EL (cell line): ENCODE measurements at places on chromosomes 5 and 9.

DNA sequence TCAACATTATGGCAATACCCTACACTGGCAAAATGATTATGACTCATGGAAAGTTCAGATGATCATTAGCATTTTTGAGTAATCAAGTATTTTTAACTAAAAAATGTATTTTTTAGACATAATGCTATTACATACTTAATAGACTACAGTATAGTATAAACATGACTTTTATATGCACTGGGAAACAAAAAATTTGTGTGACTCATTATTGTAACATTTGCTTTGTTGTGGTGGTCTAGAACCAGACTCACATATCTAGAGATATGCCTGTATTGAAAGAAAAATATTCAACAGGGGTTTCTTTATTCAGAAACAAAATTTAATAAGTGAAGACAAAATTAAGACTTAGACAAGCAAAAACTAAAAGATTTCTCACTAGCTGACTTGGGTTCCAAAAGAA lies 385.3 kb upstream of the RIOK2 start:
- DNase-seq = peak; percentile 19

GRCh38 chr9:134923466-134923865 lies 5.8 kb upstream of the FCN1 start:
- no peak for DNase-seq

DNA sequence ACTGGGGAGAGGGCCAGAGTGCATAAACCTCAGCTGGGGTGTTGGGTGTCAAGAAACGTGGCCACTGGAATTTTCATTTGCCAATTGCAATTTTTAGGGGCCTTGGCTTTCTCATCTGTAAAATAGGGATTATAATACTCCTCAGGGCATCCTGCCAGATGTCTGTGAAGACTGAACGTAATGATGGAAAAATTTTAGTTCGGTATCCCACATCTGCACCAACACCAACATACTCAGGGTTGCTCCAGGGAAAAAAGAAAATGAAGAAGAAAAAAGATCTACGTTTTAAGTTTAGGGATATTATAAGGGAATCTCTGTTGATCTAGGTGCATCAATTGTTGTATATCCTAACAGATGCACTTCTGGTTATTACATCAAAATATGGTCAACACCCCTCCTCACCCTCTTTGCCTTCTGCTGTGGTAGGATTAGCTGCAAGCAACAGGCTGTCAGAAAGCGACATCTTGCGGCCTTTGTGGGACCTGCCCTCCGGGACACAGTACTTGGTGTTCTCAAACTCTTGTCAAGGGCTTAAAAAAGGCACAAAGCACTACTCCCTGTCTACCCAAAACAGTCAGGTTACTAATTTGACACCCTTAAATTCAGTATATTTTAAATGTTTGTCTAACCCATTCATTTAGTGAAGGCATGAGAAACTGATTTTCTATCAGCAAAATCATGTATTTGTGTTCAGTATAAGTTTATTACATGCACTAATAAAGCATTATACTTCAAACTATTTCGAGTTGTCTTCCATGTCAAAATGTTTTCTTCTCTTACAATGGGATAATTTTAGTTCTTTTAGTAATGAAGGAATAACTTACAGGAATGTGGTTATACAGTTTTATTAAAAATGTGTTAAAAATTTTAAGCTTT lies 8.3 kb upstream of the TBC1D2 start:
- peak; percentile 78 for DNase-seq

GRCh38 chr9:123081824-123082223 lies 48.4 kb downstream of the GPR21 start:
- DNase-seq = peak; percentile 51

DNA sequence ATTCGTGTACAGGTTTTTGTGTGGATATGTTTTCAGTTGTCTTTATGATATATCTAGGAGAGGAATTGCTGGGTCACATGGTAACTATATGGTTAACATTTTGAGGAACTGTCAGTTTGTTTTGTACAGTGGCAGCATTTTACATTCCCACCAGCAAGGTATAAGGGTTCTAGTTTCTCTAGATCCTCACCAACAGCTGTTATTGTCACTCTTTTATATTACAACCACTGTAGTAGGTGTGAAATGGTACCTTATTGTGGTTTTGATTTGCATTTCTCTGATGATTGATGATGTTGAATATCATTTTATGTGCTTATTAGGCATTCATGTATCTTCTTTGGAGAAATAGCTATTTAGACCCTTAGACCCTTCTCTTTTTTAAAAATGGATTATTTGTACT lies 82.9 kb downstream of the CCDC171 start:
- DNase-seq = no peak

- no peak for DNase-seq
Measured at GRCh38 chr5:146463446-146463845, 16.3 kb downstream of the TCERG1 start.

DNA sequence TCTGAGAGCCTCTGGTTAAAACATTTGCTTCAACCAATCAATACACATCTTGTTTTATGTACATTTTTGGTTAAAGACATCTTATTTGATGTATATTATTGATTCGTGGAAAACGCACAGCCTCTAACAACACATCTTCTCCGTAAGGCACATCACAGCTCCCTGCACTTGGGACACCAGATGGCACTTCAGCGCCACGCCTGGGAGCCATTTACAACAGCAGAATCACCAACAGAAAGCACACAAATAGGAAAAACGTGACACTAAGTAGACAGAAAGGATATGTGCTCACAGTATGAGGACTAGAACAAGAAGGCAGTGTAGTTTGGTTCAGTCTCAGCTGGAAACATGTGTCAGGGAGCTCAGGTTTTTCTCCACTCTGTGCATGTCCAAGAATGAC lies 199.7 kb downstream of the ROR2 start:
- DNase-seq = no peak

GRCh38 chr5:112200131-112200530 lies 218.9 kb downstream of the EPB41L4A start:
- no peak for DNase-seq

- peak; percentile 79 for DNase-seq
Measured at GRCh38 chr9:125513668-125514413, 193.2 kb downstream of the MAPKAP1 start.

GRCh38 chr9:93088656-93089015 lies 7.4 kb upstream of the CARD19 start:
- DNase-seq = no peak

DNA sequence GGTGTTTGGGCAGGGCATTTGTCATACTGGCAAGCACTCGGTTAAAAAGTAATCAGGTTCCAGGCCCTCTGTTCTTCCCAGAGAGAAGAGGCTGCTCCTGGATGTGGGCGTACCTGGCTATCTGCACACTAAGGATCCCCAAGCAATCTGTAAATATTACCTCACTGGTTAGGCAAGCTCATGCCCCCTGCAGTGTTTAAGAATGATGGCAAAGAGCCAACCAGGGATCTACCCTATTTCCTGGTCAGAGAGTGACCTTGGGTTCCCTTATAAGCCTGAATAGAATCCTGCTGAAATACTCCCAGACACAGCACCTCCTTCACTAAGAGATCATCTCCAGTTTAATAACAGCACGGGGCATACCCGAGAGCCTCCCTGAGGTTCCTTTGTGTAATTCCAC lies 181.2 kb downstream of the PIK3R1 start:
- no peak for DNase-seq

GRCh38 chr5:107713228-107713627 lies 42.5 kb upstream of the EFNA5 start:
- DNase-seq = no peak

- DNase-seq = no peak
Measured at GRCh38 chr5:5344606-5345005, 77.9 kb upstream of the ICE1 start.

DNA sequence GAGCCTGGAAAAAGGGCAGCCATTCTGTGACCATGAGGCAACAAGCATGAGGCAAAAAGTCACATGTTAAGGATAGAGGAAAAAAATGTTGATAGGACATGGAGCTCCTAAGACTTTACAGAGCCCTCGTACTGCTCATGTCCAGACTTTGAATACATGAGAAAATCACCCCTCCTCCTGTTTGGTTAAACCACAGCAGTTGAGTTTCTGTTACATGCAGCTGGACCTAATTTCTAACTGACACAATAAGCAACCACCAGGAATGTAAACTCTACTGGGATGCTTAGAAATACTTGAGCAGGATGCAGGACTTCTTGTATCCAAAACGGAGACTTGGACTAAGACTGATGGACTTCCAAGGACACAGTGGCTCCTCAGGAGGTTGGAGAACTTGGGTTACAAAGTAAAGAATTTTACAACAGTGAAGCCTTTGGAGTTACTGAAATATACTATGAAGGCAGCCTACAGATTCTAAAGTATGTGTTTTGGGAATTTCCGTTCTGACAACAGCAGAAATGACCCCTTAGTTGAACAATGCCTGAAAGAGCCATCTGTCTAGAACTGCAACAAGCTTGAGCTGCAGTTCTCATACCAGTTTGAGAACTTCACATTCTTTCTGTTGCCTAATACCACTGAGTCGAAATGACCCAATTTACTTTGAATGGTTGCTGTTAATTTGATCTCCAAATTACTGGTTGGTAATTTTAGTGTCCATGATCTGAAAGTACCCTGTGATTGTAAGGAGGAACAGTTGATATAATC lies 268.9 kb downstream of the PIK3R1 start:
- DNase-seq = peak; percentile 62
